Anterior cingulate cortex (tissue), 58 donors: ENCODE measurements at places on chromosomes 1 and 21.

- no peak for DNase-seq
Measured at GRCh38 chr1:235142991-235143390, 14.4 kb upstream of the TOMM20 start.

DNA sequence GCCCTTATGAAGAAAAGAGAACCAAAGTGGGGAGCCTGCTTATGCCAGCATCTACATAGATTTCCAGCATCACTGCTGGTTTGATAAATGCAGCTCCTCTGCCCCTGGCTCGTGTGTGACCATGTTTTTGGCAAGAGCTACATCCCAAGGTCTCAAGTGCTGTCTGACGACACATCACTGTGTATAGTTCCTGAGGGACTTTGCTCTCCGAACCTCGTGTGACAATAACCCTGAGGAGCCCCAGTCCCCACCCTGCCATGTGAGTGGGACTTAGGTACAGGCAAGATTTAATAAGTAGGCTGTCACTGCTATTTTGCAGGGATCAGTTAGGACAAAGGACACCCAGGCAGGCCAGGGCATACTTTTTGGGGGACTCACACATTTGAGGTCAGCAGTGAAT lies 28.8 kb upstream of the RERE start:
- DNase-seq, result no peak

- no peak for DNase-seq
Measured at GRCh38 chr1:28249866-28250295, 9.4 kb upstream of the SESN2 start.

DNA sequence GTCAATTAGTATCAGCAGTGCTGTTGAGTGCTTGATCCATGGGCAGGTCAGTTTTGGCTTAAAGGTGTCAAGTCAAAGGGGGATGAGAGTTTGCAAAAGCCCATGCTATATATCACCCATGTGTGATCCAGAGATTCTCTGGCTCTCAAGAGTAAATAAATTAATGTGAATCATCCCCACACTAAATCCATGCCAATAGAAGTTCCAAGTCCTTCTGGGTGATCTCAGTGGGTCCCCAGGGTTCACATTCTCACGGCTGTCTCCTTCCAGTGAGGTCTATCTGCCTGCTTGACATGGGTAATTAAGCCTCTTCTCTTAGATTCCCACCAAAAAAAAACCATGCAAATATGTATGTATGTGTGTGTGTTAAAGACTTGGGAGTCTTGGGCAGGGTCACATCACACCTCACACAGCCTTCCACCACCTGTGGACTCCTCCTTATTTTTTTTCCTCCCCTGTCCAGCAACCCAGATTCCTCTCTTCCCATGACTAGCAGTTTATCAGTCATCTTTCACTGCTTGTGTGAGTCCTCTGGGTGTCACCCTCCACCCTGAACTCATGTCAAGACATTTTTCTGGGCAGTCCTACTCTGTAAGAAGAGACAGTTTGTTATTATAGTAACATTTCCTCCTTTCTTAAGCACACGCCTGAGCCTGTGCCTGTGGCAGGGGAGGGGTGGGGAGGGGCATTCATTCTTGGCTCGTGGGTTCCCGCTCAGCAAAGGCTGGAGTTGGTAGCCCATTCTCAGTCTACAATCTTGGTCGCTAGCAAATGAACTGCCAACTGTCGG lies 14.3 kb upstream of the S100A11 start:
- no peak for DNase-seq

GRCh38 chr1:47378147-47378546 lies 37.9 kb upstream of the FOXE3 start:
- no peak for DNase-seq
